ENCODE measurements at places on chromosomes 1 and 21.

DNA sequence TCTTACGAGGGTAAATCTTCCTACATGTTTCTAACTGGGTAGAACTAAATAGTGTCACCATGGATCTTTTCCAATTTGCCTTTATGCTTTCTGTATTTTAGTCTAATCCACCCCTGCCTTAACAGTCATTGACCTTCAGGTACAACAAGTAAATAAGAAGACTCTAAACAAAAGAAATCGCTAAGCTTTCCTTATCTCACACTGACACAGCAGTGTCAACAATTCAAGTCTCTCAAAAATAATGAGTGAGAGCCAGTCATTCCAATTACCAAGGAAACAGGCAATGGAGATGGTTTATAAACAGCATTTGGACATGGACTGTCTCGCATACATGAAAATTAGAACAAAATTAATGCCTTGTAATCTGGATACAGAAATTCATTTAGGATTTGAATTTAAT, 365.8 kb downstream of the VAV3 start:
- no peak for DNase-seq

GRCh38 chr1:101394041-101394440, 157.2 kb downstream of the S1PR1 start:
- peak; percentile 13 for DNase-seq

- no peak for DNase-seq
Measured at GRCh38 chr1:27330786-27331185, 8.8 kb downstream of the TMEM222 start.

DNA sequence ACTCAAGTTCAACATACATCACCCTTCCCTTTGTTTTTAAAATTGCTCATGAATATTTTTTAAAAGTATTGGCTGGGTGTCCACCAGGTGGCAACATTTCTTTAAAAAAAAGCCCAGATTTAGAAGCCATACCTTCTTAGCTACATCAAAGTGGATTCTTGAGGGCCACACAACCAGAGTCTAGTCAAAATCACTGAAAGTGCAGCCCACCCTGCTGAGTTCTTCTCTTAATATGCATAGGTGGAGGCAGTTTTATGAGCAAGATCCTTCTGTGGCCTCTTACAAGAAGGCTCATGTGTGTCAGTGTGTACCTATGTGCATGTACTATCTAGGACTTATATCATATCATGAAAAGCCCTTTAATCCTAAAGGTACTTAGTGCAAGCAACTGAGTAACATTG, 16.9 kb upstream of the GNG12 start:
- peak; percentile 65 for DNase-seq

DNA sequence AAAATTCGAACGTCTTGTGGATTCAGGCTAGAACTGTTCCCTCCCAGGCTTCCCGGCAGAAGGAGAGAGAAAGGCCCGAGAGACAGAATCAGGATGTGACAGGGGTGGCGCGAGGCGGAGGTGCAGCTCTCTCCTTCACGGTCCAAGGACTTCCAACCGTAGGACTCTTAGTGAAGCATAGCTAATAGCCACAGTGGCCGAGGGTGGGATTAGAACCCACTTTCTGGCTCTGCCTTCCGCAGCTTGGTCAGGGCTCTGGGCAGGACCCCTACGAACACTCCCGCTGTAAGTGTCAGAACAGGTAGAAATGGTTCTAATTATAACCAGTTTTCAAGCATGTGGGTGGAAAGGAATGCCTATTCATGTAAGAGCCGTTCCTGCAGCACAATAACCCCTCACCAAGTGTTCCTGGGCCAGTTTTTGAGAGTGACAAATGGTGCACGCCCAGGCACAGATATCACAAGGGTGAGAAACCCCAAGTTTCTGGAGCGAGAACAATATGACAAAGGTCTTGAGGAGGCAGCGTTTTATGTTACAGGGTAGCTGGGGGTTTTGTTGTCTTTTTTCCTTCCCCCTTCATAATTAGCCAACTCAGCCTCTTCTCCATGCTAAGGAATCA, 86.4 kb downstream of the SYF2 start:
- no peak for DNase-seq

GRCh38 chr1:60948486-60948885, 133.9 kb upstream of the NFIA start:
- no peak for DNase-seq

GRCh38 chr1:15420853-15421465, 11.3 kb downstream of the EFHD2 start:
- DNase-seq: no peak

- DNase-seq: no peak
Measured at GRCh38 chr1:183577897-183578465, 12.3 kb downstream of the NCF2 start.

- DNase-seq: no peak
Measured at GRCh38 chr21:37528150-37528937, 161.8 kb downstream of the DYRK1A start.

DNA sequence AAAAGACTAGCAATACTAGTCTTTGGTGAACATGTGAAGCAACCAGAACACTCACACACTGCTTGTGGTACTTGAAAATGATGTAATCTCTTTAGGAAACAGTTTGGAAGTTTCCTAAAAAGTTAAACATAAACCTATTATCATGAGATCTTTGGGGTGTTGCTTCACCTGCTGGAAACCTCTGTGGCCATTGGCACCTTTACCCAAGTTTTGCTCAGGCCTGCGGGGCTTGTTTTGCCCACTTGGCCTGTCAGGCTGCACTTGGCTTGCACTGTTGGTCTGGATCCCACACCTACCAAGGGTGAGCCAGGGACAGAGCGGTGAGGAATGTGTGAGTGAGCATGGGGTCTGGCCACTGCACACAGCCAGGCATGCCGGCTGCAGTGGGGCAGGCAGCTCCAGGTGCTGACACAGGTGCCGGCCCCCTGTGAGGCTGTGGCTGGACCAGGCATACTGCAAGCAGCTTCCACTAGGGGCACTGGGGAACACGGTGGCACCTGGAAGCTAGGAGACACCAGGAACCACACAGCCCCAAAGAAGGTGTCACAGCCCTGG, 14.4 kb upstream of the FNBP1L start:
- no peak for DNase-seq

DNA sequence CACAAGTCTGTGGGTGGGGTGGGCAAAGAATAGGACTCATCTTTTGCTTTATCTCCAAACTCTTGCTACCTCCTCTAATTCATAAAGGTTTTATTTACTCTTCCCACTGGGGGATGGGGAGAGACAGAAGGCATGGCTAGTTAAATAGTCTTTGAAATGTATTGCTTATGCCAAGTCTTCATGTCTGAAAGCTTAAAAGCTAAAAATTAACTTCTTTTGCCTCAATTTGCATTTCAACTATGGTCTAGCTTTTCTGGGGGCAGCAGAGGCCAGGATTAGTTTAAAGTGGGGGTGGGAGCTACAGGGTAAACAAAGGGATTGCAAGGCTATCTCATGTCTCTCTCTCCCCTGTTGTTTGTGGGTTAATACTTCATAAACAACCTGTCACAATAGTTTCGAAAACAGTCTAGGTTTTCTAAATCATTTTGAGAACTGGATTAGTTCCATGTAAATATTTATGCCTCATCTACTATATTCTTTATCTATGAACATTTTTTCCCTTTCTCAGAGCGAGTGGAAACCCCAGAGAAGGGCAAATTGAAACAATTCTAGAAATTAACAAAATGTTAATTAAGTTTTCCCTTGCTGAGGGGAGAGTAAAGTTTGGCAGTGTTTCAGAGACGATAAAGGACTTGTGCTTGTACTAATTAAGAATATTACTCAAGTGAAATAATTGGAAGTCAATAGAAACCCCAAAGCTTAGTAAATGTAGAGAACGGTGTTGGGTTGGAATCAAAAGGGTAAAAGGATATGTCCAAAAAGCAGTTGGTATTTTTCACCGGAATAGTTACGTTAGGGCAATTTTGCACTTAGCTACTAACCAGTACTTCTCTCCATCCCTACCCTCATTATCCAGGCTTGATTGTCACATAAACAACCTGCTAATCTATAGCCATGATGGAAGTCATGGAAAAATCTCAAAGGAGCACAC, 182.2 kb downstream of the GIPC2 start:
- no peak for DNase-seq

DNA sequence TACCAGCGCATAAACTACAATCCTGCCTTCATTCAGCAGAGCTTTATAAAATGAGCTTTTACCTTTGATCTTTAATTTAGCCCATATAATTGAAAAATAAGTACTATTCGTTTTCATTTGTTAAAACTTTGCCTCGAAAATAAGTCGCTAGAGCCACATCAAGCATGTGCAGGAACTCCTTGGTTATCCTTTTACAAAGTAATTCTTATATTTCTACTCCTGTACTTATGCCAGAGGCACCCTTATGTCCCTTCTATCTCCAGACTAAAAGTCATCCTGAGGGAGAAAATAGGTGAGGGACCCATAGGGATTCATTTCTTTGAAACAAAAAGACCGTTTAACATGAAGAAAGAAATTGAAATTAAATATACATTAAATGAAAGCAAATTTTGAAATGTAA, 278.2 kb upstream of the C1orf105 start:
- DNase-seq: peak; percentile 31

GRCh38 chr1:223033658-223034057, 109.4 kb downstream of the TLR5 start:
- DNase-seq: no peak

DNA sequence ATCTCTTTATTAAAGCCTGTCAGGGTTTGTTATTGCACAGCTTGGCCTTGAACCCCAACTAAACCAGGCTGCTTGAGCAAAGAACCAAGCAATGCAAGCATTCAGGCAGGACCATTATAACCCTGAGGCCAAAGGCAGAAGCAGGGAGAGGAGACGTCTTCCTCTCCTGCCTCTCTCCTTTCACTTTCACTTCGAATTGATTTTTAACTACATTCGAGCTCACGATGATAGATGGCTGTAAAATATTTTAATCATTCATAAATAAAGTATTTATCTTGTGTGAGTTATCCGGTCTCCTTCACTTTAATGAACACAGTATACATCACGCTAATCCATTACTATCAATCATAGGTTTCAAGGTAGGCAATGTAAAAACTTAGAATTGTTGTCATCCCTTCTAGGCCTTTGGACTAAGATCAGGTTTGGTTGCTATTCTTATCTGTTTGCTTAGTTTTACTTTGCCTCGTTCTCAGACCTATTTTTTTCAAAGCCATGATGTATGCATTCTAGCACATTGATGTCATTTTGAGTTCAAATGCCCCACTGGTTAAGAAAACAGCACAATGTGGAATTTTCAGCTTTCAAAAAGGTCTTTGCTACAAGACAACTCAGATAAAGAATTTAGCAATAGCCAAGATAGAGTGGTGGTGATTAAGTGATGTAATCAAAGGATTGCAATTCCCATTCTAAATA, 480.2 kb upstream of the RUNX1 start:
- peak; percentile 54 for DNase-seq

- peak; percentile 51 for DNase-seq
Measured at GRCh38 chr1:41485605-41486004, 1.1 kb upstream of the EDN2 start.

GRCh38 chr1:53371121-53371666, 43.3 kb upstream of the LRP8 start:
- DNase-seq: no peak

GRCh38 chr1:167561753-167562152, 8.2 kb upstream of the CREG1 start:
- DNase-seq: no peak

GRCh38 chr1:19824541-19824940, 9.5 kb upstream of the RNF186 start:
- peak; percentile 40 for DNase-seq

GRCh38 chr1:199041173-199041914, 402.5 kb downstream of the PTPRC start:
- no peak for DNase-seq

GRCh38 chr1:185373813-185374529, 56.9 kb upstream of the IVNS1ABP start:
- peak; percentile 79 for DNase-seq

Data from cardiac fibroblast (primary cell).